Neural crest cell (in vitro differentiated cells): ENCODE measurements at places on chromosomes 12 and 14. TPM values are rescaled to one million over a fixed set of nuclear protein-coding genes. Genes with fewer than 3 reads are reported as not detected.

DNA sequence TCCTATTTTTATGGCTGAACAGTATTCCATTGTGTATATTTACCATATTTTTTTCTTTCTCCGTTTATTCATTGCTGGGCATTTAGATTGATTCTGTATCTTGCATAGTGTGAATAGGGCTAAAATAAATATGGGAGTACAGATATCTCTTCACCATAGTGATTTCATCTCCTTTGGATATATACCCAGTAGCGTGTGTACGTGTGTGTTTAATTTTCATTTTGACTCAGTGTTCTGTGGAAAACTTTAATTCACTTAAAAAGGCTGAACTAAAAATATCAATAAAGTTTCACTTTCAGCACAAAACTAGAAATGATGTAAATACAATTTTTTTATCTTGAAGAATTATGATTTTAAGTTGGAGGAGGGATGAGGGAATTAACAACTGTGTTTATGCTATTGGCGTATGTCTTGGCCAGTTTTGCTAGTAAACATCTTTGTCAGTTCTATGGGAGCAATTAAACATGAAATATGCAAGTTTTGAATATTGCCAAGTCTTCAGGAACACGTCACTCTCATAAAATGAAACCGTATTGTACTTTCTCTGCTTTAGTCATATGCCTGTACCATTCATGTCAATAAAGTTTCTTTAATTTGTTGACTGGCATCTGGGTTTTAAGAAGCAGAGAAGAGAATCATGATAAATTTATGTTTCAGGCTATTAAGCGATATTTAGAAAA is 99.8 kb downstream of the PTGER2 start:
- no peak for DNase-seq

DNA sequence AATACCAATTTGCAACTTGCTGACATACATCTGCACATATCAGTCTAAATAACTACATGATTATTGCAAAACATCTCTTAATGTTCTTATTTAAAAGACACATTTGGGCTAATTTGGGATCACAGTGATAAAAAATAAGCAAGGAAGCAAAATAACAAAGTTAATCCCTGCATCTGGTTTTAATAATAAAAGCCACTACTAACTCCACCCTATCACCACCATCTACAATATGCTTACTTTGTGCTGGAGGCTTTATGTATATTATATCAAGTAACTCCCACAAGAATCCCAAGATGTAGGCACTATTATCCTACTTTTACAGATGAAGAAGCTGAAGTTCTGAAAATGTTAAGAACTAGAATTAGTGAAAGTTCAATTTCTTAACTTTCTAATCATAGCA is 45.7 kb downstream of the TAOK3 start:
- no peak for DNase-seq

GRCh38 chr14:23209651-23210423 is 26.4 kb upstream of the SLC7A8 start:
- DNase-seq, result no peak

- no peak for DNase-seq
Observed at GRCh38 chr12:110253176-110253575, 27.9 kb upstream of the ATP2A2 start.

DNA sequence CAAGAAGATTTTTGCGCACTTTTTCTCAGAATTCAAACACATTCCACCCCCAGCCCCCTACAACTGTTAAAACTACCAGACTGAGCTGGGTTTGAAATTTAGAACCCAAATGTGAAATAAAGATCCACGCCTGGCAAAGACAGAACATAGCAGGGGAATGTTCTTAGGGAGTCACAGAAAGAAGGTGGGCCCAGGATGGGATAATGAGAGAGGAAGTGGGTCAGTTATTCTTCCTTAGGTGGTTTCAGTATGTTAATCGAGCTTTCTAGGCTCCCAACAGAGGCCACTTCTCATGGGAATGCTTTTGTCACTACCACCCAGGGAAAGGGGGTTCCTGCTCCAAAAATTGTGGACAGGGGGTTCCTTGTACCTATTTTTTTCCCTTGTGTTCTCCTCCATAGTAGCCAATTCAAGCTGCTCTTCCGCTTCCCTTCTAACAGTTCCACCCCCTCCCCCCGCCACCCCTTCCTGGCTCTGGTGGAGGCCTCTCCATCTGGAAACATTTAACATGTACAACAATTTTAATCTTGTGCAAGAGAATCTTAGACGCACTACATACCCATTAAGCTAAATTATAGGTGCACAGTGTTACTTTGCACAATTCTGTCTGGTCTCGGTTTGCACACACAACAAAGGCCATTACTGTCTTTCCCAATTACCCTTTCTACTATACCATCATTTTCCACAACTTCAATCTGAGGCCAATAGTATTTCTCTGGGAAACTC is 218.1 kb downstream of the MON2 start:
- no peak for DNase-seq

LBHD2 gene
- not detected in 2 replicates for total RNA-seq
